ENCODE measurements at places on chromosomes 12 and 14. TPM values are rescaled to one million over a fixed set of nuclear protein-coding genes. Genes with fewer than 3 reads are reported as not detected.

Gene TROAP
- total RNA-seq = 27.0 TPM

Gene RASSF9
- not detected for total RNA-seq

Gene PTPRR
- not detected for total RNA-seq

Gene SMIM41
- not detected for total RNA-seq

Gene LBHD2
- total RNA-seq = 0.72 TPM

Gene VEZT
- 35.5 TPM for total RNA-seq

Gene BBOF1
- total RNA-seq = 2.3 TPM

Gene IPO8
- 40.0 TPM for total RNA-seq

Gene CELA1
- total RNA-seq = not detected

DNA sequence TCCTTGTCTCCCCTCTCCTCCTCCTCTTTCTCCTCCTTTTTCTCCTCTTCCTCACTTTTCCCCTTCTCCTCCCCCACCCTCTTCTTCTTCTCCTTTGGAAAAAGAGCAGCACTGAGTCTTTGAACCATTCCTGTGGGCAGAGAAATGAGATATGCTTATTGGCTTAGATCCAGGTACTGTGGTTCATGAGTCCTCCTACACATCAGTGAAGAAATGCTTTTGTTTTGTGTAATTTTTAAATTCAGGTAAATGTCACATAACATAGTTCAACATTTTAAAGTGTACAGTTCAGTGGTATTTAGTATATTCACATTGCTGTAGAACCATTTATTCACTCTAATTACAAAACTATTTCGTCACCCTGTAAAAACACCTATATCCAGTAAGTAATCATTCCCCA is 402.1 kb downstream of the AACS start:
- H3K36me3 ChIP-seq = no peaks in the 10 kb centered on the region
- no peak overlapping the region for H3K4me3 ChIP-seq
- no peak overlapping the region for H3K27ac ChIP-seq
- DNase-seq = no peak
- H3K27me3 ChIP-seq = peaks cover 4% of the 10 kb centered on the region

GRCh38 chr12:124867401-124867930 is 3.8 kb upstream of the SCARB1 start:
- no peaks in the 10 kb centered on the region for H3K36me3 ChIP-seq
- peak; percentile 78 for DNase-seq
- no peak overlapping the region for H3K4me3 ChIP-seq
- peaks cover 76% of the 10 kb centered on the region for H3K4me1 ChIP-seq
- no peak overlapping the region for H3K27ac ChIP-seq

DNA sequence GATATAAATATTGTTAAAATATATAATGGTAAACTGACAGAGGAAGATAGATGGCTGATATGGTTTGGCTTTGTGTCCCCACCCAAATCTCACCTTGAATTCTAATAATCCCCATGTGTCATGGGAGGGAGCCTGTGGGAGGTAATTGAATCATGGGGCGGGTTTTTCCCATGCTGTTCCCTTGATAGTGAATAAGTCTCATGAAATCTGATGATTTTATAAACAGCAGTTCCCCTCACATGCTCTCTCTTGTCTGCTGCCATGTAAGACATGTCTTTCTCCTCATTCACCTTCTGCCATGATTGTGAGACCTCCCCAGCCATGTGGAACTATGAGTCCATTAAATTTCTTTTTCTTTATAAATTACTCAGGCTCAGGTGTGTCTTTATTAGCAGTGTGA is 46.3 kb downstream of the PTCSC3 start:
- H3K27ac ChIP-seq = no peak overlapping the region
- DNase-seq = no peak
- no peaks in the 10 kb centered on the region for H3K4me1 ChIP-seq

- no peak overlapping the region for H3K27ac ChIP-seq
- H3K4me1 ChIP-seq = peaks cover 29% of the 10 kb centered on the region
- peaks cover 8% of the 10 kb centered on the region for H3K27me3 ChIP-seq
- no peak overlapping the region for H3K4me3 ChIP-seq
- H3K36me3 ChIP-seq = no peaks in the 10 kb centered on the region
These were observed 117.6 kb downstream of the CACNA1C start for GRCh38 chr12:2170376-2170775.

DNA sequence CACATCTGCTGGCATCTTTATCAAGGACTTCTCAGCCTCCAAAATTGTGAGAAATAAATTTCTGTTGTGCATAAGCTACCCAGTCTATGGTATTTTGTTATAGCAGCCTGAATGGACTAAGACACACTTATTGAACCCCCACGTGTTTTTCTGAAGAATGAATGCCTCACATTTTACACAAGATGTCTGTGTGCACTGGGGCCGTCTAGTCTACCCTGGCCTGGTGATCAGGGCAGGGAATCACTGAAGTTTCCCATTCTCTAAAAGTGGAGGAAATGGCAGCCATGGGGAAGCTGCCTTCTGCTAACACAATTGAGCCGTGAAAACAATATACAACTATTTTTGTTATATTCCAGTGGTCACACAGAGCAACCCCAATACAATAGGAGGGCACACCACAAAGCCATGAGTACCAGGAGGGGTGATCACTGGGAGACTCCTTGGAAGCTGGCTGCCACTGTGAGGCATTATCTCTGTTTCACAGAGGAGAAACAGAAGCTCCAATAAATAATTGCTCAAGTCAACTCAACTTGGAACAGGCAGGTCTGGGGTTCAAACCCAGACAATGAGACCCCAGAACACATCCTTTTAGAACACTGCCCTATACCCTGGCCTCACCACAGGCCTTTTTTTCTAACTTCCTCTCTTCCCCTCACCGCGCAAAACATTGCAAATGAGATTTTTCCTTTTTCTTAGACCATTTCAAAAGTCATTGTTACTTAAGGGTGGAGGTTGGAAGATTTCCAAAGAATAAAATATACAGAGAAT is 18.3 kb upstream of the LTA4H start:
- H3K27me3 ChIP-seq = peaks cover 2% of the 10 kb centered on the region
- no peak overlapping the region for H3K27ac ChIP-seq
- DNase-seq = no peak
- no peak overlapping the region for H3K4me3 ChIP-seq
- H3K36me3 ChIP-seq = no peaks in the 10 kb centered on the region
- H3K4me1 ChIP-seq = peaks cover 4% of the 10 kb centered on the region

DNA sequence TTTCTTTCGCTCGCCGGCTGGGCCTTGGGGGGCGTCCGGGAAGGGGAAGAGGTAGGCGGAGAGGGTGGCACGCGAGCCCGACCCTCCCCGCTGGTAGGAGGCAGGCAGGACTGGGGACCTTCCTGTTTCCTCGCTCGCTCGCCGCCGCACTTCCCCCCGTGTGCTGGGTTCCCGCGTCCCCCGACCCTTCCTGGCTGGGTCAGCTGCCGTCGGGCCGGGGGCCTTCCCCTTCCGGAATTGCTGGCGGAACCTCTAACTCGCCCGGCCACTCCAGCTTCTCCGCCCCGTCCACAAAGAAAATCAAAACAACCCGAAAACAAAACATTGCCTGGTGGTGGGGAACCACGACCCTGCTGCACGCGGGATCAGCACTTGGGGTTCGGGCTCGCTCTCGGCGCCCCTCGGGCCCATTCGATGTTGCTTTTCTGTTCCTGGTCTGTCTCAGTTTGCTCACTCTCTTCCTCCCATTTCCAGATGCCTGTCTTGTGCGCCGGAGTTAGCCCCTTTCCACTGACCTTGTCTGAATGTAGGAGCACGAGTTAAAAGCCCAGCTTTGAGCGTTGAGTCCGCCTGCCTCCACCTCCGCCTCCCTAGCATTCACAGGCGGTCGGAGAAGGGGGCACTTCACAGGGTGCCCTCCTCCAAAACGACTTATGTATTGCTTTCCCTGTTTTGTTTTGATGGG is 581 bp downstream of the PAPOLA start:
- H3K36me3 ChIP-seq = no peaks in the 10 kb centered on the region
- peak; percentile 26 for DNase-seq
- peak overlapping the region; percentile 89 for H3K27ac ChIP-seq
- peak overlapping the region; percentile 86 for H3K4me3 ChIP-seq

GRCh38 chr12:5138845-5139244 is 95.2 kb downstream of the KCNA5 start:
- no peak overlapping the region for H3K4me3 ChIP-seq
- H3K27ac ChIP-seq = no peak overlapping the region
- no peaks in the 10 kb centered on the region for H3K27me3 ChIP-seq
- no peaks in the 10 kb centered on the region for H3K36me3 ChIP-seq

DNA sequence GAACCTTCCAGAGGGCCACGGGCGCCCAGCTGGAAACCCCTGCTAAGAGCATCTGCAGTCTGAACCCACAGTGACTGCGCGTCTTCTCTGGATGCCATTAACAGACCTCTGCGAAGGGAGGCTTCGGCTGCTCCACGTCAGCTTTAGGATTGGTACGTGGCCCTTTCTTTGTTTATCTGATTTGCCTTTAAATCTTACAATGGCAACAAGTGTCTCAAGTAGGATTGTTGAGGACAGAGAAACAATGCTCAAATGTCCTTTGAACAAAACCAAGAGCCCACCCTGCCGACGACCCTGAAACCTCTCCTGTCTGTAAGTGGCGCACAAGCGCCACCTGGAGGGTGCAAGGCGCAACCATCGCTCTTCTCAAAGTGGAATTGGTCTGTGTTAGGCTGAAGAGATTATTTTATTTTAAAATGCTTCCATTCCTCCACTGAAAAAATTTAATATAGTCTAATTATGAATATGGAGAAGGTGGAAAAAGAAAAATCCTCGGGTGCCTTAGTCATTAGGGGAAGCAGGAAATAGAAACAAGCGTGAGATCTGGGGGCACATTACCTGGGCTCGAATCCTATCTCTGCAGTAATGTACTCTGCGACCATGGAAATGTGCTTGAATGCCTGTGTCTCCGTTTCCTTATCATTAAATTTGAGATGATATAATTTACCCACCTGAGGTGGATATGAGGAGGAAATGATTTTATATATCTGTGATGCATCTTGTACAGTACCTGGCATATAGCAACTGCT is 82.6 kb upstream of the PTPRB start:
- no peak overlapping the region for H3K27ac ChIP-seq
- no peaks in the 10 kb centered on the region for H3K4me1 ChIP-seq
- H3K36me3 ChIP-seq = no peaks in the 10 kb centered on the region

- H3K36me3 ChIP-seq = no peaks in the 10 kb centered on the region
- H3K4me3 ChIP-seq = no peak overlapping the region
- DNase-seq = no peak
These were observed 12.3 kb downstream of the CLEC2B start for GRCh38 chr12:9856894-9857293.

GRCh38 chr12:466762-467161 is 7.0 kb downstream of the B4GALNT3 start:
- H3K27ac ChIP-seq = no peak overlapping the region
- H3K27me3 ChIP-seq = peaks cover 4% of the 10 kb centered on the region
- no peak overlapping the region for H3K4me3 ChIP-seq
- DNase-seq = no peak
- H3K4me1 ChIP-seq = peaks cover 9% of the 10 kb centered on the region
- no peaks in the 10 kb centered on the region for H3K36me3 ChIP-seq

DNA sequence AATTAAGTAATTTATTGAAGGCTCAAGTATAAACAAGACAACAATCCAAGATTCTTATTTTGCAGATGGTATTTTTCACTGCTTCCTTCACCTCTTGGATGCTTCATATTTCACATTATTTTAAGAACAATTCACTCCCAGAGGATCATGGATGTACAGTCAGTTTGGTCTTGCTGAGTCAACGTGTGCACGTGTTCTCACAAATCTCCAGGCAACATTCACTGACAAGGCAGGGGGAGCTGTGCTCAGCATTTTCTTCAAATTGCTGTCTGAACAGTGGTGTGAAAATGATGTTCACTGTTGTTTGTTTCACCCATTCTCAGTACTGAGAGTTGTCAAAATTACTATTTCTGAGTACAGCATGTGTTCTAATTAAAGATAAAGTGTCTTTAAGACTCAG is 118.3 kb upstream of the SLC38A4 start:
- H3K4me3 ChIP-seq = no peak overlapping the region
- no peaks in the 10 kb centered on the region for H3K27me3 ChIP-seq
- no peaks in the 10 kb centered on the region for H3K4me1 ChIP-seq
- no peak for DNase-seq
- H3K36me3 ChIP-seq = no peaks in the 10 kb centered on the region
- H3K27ac ChIP-seq = no peak overlapping the region

DNA sequence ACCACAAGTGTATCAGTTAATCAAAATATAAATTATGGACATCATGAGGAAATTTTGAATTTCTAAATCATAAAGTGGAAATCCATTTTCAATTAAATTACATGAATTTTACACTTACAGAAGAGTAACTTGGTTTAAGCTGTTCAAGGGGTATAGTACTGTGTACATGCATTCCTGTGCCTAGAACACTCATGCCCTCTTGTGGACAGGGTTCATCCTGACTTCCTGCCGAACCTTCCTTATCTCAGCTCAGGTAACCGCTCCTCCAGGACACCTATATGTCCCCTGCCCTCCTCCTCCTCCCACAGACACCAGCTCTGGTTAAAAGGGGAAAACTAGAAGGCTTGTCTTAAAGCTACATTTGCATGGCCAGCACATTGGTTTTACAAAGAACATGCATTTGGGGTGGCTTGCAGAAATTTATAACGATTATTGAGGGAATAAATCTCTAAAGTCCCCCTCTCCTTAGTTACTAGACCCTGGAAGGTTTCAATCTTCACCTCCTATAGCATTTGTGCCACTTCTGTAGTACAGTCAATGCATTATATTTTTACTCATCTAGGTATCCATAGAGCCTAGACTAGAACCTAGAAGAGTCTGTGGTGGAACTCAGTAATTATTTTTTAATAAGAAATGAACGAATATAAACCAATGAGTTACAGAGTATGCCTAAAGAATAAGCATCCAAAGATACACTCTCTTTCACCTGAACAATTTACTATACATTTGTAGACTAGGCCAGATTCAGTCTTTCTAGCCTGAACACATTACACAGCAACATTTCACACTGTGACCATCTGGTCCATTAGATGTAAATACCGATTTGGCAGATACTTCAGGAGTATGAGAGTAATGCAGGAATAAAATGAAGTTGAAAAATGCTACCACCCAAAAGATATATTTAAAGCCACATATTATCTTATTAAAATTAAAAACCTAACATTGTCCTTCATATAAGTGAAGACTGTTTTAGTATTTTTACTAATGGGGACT is 345.6 kb downstream of the PAWR start:
- H3K4me1 ChIP-seq = no peaks in the 10 kb centered on the region
- H3K27ac ChIP-seq = no peak overlapping the region
- no peaks in the 10 kb centered on the region for H3K27me3 ChIP-seq
- no peaks in the 10 kb centered on the region for H3K36me3 ChIP-seq
- no peak overlapping the region for H3K4me3 ChIP-seq

GRCh38 chr12:27193854-27194544 is 50.1 kb upstream of the STK38L start:
- no peaks in the 10 kb centered on the region for H3K4me1 ChIP-seq
- H3K27me3 ChIP-seq = no peaks in the 10 kb centered on the region
- no peaks in the 10 kb centered on the region for H3K36me3 ChIP-seq
- H3K27ac ChIP-seq = no peak overlapping the region

DNA sequence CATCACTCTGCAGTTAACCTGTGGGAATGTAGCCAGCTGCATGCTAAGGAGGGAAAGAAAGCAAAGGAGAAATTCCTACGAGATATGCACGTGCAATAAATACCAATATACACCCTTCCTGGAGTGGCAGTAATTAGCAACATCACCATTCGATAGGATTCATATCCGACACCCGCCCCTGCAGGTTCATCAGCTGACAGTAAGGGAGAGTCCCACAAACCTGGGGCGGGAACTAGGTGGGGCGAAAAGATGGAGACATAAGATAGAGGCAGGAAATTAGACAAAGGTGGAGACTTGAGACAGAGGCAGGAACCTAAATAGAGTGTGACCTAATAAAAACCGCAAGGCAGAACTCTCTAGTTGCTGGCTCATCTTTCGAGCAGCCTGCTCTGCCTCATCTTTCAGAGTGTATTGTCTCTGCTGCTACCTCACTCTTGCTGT is 51.6 kb downstream of the PLEKHG3 start:
- no peak for DNase-seq
- H3K36me3 ChIP-seq = no peaks in the 10 kb centered on the region
- H3K4me1 ChIP-seq = peaks cover 22% of the 10 kb centered on the region
- peaks cover 22% of the 10 kb centered on the region for H3K27me3 ChIP-seq
- H3K4me3 ChIP-seq = no peak overlapping the region

Data from HepG2 (cell line).